Posterior vena cava (tissue), 2 donors: ENCODE measurements at places on chromosomes 7 and 10. TPM values are rescaled to one million over a fixed set of nuclear protein-coding genes. Genes with fewer than 3 reads are reported as not detected.
A peak's percentile ranks its signal among the peaks of the same experiment; 100 is the strongest.

DNA sequence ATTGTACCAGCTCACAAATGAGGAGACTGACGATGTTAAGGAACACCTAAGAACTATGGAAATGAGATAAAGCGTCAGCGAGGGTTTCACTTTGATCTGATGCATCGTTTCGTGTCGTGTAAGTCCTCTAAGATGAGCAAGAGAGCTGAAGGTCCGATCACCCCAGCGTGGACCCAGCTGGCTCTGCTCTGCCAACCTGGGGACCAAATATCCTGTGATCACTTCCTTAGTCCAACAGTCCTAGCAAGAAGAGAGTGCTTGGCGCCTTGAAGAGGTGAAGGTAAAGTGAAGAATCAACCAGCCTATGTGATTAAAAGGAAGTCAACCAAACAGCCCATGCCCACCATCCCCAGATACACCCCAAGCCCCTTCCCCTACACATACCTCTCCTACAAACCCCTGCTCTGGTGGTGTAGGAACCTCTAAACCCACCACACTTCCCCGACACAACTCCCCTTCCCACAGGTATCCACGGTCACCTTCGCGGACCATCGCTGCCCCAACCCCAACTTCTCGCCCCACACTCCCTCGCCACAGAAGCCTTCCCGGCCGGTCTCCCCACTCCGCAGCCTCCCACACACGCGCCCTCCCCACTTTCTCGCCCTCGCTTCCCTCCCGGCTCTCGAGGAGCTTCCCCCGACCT is 722 bp downstream of the UPF2 start:
- DNase-seq = peak; percentile 85

- DNase-seq = no peak
These were observed 58.7 kb downstream of the RGS10 start for GRCh38 chr10:119483839-119484238.

- DNase-seq = no peak
These were observed 12.0 kb upstream of the CRHR2 start for GRCh38 chr7:30694218-30694745.

Gene MBL2
- total RNA-seq = not detected

Gene DYNC1I1
- total RNA-seq = 15.8 TPM

Gene SEMA3A
- 10.9 TPM for total RNA-seq
